ENCODE measurements at places on chromosomes 7 and 10.

DNA sequence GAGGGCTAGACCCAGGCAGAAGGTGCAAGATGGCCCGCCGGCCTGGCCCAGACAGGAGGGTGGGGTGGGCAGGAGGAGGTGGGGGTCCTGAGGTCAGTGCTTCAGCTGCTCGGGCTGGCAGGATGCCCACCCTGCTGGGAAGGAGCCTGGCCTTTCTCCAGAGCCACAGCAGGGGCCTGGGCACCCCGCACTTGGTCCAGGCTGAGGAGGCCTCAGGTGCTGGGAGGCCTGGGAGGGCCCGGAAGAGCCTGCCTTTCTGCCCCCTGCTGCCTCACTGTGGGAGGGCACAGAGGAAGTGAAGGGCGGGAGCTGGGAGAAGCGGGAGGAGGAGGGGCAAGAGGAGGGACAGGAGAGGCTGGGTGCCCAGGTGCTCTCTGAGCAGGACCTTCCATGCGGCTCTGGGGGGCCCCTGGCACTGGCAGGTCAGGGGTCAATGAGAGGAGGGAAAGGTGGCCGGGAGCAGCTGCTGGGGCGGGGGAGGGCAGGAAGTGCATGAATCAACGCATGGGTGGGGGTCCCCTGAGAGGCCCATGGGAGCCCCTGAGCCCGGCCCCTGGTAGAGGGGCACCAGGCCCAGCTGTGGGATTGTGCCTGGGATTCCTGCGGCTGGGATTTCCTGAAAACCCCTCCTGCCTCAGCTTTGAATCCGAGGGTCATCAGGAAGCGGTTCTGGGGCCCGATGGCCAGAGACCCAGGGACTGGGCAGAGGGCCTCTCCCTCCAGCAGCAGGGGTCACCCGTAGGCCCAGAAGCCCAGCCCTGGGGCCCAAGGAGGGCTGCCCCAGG lies 49.9 kb downstream of the PWWP2B start:
- DNase-seq: no peak

DNA sequence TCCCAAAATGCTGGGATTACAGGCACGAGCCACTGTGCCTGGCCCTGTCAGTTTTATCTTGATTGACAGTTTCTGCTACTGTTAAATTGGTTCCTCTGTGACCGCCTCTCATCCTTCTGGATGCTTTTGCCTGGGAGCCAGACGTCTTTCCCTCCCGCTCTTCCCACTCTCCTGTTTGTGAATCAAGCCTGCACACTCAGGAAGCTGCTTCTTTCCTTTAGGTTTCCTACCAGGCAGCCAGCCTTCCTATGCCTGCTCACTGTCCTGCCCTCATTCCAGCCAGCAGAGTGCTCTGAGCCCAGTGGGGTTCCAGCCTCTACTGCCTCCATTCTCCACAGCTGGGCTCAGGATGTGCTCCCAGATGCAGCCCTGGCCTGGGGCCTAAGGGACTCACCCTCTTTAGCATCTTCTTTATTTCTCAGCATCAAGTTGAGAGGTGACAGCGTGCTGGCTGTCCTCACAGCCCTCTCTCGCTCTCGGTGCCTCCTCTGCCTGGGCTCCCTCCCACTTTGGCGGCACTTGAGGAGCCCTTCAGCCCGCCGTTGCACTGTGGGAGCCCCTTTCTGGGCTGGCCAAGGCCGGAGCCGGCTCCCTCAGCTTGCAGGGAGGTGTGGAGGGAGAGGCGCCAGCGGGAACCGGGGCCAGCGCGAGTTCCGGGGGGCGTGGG lies 5.1 kb downstream of the SH2D4B start:
- no peak for DNase-seq

GRCh38 chr7:69947998-69948397 lies 349.7 kb downstream of the AUTS2 start:
- no peak for DNase-seq

- no peak for DNase-seq
These were observed 38.5 kb upstream of the STEAP4 start for GRCh38 chr7:88344956-88345832.

GRCh38 chr7:146961617-146962016 lies 845.0 kb downstream of the CNTNAP2 start:
- DNase-seq: no peak

DNA sequence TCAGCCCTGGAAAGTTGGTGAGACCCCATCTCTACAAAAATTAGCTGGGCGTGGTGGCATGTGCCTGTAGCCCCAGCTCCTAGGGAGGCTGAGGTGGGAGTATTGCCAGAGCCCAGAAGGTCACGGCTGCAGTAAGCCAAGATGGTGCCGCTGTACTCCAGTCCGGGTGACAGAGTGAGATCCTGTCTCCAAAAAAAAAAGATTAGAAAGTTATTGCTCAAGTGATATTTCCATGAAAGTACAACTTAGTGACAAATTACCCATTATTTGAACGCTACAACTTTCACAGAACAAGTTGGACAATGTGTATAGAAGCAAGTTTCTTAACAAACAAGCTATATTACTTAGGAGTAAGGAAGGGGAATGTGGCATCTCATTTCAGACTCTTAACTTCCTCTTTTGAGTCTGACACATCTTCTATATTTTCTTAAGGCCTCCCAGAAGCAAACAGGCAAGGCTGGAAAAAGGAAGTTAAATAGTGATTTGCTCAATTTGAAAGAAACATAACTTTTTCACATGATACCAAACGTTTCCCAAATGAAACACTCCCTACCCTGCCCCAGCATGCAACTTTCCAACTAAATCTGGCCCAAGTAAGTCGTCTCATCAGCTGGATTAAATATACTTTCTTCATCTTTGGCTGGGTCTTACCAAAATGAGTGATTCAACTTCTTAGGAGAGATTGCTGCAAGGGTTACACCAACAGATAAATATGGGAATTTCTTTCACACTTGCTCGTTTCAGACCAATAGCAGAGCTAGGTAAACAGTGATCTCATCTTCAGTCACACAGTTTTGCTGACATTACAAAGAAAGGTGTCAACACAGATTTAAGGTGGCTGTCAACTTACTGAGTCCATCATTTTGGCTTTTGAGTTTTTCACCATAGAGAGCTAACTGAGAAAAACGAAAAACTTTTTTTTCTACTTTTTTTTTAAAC lies 66.3 kb upstream of the KLF6 start:
- no peak for DNase-seq

- no peak for DNase-seq
These were observed 205.4 kb upstream of the C7orf33 start for GRCh38 chr7:148385009-148385682.

DNA sequence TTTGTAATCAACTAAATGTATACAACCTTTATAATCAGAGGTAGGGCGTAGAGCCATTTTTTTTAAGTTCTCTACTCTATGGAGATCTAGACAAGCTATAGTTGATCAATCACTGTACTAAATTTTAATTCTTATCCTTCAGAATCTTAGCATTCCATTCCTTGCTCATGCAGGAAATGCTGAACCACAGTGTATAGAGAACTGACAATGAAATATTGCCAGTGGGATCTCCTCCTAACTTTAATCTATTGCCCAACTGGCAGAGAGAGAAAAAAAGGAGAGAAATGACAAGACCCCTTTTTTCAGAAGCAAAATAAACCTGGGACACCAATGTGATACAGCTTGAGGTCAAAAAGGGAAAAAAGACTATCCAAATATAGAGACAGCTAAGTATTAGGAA lies 26.4 kb upstream of the PPP3CB start:
- no peak for DNase-seq

DNA sequence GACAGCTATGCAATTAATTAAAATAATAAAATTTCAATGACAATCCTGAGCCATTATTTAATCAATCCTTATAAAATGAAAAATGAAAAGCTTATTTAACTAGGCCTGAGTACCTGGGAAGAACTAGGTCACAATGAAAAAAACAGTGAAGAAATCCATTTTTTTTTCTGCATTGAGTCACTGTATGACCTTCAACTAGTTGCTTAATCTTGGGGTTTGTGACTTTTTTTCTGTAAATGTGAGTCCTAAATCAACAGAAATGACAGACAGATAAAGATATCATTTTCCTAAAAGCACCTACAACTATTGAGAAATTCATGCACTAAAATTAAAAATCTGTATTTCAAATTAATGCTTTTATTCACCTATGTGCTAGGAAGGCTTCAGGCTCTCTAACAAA lies 96.8 kb downstream of the TMEM26 start:
- DNase-seq: no peak

DNA sequence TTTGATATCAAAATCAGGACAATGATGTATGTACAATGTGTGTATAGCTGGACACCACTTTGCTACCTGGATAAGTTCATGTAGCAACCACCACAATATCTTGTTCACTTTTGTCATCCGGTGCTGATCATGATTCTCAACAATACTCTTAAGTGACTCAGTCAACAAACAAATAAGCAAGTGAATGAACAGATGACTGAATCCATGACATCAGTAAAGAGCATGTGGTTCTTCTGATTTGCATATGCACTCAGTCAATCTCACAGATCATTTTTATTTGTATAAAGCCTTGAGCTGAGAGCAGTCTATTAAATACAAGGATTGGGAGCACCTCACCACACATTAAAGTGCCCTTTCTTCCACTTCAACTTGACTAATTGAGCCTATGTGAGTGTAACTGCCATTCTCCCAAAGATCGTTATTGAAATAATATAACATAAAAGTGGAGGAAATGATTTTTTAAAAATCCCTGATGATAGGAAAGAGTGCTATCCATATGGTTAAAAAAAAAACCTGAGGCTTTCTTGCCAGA lies 69.5 kb downstream of the NPSR1 start:
- DNase-seq: no peak

GRCh38 chr7:13179775-13180523 lies 492.5 kb downstream of the ARL4A start:
- no peak for DNase-seq

DNA sequence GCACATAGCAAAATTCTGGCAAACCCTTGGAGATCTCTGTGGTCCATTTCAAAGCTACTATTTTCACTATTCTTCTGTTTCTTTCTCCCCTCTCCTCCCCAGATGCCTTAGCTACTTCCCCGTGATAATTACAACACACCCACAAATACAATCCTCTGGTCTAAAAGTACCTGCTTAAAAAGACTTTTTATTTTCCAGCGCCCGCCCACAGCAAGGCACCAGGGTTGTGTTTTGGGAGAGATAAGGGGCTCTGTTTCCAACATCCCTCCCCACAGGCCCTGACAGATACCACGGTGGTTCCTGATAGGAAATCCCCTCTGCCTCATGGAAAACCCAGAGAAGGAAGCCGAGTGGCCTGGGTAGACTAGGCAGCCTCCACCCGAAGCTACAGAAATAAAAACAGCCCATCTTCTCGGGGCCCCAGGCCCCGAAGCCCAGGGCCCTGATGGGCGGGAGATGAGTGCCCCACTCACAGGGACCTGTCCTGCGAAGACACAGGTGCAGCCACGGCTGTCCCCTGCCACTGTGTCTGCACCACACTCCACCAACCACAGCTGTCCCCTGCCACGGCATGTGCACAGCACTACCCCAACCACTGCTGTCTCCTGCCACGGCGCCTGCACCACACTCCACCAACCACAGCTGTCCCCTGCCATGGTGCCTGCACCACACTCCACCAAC lies 19.7 kb downstream of the CALML5 start:
- no peak for DNase-seq

- DNase-seq: no peak
These were observed 69.7 kb upstream of the PALS2 start for GRCh38 chr7:24503506-24503905.

DNA sequence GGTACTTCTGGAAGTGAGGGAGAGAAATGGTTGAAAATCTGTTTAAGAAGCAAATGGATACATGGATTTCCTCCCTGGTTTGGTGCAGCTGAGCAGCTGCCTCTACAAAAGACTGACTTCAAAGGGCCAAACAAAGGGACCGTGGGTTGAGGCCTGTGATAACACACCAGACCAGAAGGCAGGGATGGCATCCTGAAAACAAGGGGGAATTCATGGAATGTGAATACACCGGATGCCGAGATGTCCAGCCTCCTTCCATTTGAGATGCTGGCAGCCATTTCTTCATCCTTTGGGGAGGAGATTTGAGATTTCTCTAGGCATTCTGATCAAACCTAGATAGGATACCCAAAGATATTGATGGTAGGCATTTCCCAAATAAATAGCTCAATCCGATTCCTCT lies 36.9 kb downstream of the TAF3 start:
- DNase-seq: no peak

GRCh38 chr7:2499719-2500430 lies 19.7 kb upstream of the LFNG start:
- no peak for DNase-seq

- DNase-seq: no peak
These were observed 114.9 kb downstream of the STRA8 start for GRCh38 chr7:135348493-135348892.

DNA sequence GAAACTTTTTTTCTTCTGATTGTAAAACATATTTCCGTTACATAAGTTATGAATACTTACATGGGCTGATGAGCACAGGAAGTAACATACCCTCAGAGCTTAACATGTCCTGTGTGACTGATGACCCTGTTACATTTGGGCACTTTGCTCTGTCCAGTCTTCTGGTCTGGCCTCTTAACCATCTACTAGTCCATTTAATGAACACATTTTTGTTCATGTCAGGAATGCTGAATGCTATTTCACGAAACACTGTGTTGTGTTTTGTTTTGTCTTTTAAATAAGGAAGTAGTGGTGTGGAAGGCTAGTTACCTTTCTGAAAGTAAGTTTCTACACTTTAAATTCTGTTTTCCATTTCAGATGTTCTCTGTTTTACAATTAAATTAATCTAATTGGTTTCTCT lies 77.7 kb downstream of the RBM33 start:
- DNase-seq: no peak

DNA sequence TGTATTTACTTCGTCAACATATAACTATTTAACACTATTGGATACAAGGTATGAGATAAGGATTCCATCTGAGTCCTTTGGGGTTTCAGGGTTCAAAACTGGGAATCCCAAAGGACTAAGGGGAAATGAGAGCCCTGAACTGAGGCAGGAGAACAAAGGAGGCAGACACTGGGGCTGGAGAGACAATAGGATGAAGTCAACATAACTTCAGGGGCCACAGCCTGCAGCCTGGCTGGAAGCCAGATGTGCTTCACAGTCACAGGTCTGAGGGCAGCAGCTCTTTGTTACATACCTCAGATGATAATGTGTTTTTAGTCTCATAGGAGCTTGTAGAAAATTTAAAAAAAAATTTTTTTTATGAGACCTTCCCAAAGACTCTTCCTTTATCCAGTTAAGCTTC lies 73.3 kb downstream of the NRF1 start:
- no peak for DNase-seq

- DNase-seq: no peak
These were observed 245.2 kb downstream of the DOCK4 start for GRCh38 chr7:111960984-111961383.

GRCh38 chr7:122883049-122883680 lies 3.1 kb downstream of the CADPS2 start:
- DNase-seq: no peak

DNA sequence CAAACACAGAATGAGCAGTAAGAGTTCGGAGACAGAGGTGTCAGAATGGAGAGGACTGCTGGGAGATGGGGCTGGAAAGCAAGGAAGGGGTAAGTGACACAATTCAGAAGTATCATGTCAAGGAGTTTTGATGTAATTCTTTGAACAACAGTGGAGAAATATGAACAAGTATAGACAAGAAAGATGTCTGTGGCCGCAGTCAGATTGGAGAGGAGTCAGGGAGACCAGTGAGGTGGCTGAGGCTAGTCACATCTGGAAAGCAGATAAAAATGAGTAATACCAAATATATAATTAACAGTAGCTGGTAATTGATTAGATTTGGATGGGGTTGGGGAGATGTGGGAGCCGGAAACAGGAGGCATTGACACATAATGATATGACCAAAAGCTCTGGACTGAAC lies 540.9 kb downstream of the SUGCT start:
- no peak for DNase-seq

GRCh38 chr10:30542895-30543288 lies 86.7 kb downstream of the LYZL2 start:
- DNase-seq: no peak
